Pericardium fibroblast (primary cell): ENCODE measurements at places on chromosomes 16 and 17. TPM values are rescaled to one million over a fixed set of nuclear protein-coding genes. Genes with fewer than 3 reads are reported as not detected.

OMG gene
- total RNA-seq, result 3.3 and 7.9 TPM in 2 replicates

GPR179 gene
- under 0.01 TPM in 1 of 2 replicates, not detected in the other for total RNA-seq

ELMO3 gene
- total RNA-seq, result 0.34 and 0.58 TPM in 2 replicates

KRT27 gene
- total RNA-seq, result not detected in 2 replicates

TMEM94 gene
- total RNA-seq, result 41.0 and 41.5 TPM in 2 replicates

MRPL38 gene
- 16.5 and 20.1 TPM in 2 replicates for total RNA-seq

TP53TG3F gene
- total RNA-seq, result not detected in 2 replicates

FAM20A gene
- 5.3 and 36.1 TPM in 2 replicates for total RNA-seq

TSPAN10 gene
- 1.2 and 1.4 TPM in 2 replicates for total RNA-seq

TBC1D3H gene
- not detected in 2 replicates for total RNA-seq
